ENCODE measurements at places on chromosomes 5 and 9.
A peak's percentile ranks its signal among the peaks of the same experiment; 100 is the strongest.

GRCh38 chr5:1065891-1066650 is 45.8 kb downstream of the SLC12A7 start:
- DNase-seq, result no peak

- DNase-seq, result no peak
These were observed 238.1 kb downstream of the ACTL7B start for GRCh38 chr9:108617676-108618075.

GRCh38 chr9:97299809-97300414 is 7.5 kb upstream of the CCDC180 start:
- DNase-seq, result no peak

GRCh38 chr5:122076669-122077365 is 1.2 kb downstream of the LOX start:
- DNase-seq, result peak; percentile 94

GRCh38 chr5:121969660-121970295 is 8.0 kb downstream of the SRFBP1 start:
- DNase-seq, result no peak

DNA sequence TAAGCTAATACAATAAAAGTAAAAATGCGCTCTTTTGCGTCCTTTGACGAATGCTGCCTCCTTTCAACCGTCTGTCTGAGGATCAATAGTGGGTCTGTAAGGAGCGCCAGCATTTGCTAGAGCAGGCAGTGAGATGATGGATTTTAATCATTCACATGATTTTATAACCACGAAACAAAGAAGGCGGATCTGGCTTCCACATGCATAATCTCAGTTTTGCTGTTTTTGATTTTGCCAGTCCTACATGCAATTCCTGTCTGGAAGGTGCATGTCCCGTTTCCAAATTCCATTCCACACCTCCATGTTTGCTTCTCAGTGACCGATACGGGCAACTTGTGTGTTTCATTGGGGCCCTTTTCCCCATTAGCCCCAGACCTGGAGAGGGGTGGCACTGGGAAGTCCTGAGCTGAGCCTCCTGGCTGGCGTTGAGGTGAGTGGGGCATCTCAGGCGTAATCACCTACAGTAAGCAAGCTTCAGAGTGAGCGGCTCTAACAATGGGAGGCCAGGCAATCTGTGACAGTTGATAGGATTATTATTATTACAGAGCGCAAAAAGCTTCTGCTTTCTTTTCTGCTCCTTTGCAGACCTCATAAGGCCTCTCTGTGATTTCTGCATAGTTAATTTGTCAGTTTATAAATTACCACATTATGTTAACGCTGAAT is 405.4 kb downstream of the ZSWIM6 start:
- DNase-seq, result no peak

DNA sequence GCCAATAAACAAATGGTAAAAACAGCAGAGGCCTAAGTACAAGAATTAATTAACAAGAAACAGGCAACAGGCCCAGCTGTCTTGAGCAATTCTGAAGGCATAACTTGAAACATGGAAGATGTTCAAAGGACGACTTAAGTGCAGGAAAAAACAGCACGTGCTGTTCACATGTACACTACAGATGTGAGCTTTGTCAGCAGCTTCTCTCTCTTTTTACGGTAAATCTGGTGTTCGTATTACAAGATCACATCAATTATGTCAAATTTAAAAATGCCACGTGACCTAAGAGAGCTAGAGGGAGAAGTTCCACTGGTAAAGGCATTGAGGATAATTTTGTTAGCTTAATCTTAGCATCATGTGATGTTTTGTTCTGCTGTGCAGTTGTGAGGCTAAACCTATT is 281.1 kb downstream of the PSAT1 start:
- no peak for DNase-seq

- no peak for DNase-seq
These were observed 170.7 kb upstream of the SPRY4 start for GRCh38 chr5:142495531-142495930.

DNA sequence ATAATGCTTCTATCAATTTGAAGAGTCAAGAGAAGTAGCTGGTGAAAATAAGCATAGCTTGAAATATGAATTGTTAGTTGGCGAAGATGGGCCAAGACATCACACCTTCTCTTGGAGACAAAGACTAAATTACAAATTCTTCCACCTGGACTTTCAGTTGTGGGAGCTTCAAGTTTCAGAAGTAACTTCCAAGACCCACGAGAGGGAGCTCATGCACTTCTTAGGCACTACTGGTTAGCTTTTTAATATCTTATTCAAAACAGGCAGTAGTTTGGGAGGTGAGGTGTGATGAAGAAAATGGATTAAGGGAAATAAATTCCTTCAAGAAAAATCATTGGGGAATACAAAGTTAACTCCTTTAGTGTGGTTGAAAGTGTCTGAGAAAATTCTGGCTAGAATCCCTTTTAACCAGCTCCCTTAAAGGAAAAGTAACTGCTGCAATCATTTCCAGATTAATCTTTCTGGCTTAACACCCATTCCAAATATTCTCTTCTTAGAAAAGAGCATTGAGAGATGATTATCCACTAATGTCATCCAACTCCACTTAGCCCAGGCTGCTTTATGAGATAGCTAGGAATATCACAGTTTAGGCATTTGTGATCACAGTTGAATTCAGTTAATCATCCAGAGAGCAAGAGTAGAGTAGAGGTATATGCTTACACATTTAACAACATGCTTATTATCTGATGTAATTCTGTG is 139.5 kb upstream of the DMRTA1 start:
- DNase-seq, result no peak
